ENCODE measurements at places on chromosomes 6 and 20.

- no peak for DNase-seq
Measured at GRCh38 chr20:24066076-24066700, 77.6 kb upstream of the GGTLC1 start.

DNA sequence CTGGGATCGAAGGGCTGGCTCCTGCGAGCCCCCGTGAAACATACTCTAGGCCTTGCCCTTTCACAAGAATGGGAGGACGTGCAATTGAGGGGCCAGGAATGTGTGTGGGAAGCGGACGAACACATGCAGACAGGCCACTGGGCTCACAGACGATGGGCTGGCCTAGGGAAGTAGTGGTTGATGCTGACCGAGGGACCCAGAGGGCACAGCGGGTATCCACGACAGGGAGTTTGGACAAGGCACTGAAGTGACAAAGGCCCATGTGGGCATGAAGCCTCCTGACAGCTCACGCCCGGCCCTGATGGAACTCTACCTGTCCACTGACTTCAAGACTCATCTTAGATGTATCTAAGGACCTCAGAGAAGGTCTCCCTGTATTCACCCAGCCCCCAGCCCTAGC lies 52.2 kb downstream of the MYH7B start:
- DNase-seq: no peak

- DNase-seq: no peak
Measured at GRCh38 chr6:133055441-133055966, 185.7 kb upstream of the EYA4 start.

GRCh38 chr20:32650401-32650944 lies 23.3 kb downstream of the C20orf203 start:
- no peak for DNase-seq

DNA sequence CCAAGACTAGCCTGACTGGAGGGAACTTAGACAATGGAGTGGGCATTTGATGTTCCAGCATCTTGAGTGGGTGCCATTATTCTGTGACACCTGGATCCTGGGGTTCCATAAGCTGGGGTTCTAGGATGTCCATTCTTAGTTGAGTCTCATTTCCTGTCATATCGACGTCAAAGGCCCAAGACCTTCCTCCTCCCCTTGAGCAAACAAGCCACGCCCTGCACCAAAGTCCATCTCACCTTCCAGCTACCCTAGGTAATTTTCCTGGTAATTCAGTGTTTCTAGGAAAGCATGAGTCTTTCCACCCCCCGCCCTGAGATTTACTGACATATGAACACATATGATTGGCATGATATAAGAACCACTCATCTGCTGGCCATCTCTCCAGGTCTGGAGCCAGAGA lies at the start of gene TRIM40:
Gene TRIM40, plus strand, starts transcription at position 384 of the 400 bp plus-strand sequence. CDS start 897 bp downstream, outside the sequence.
- no peak for DNase-seq

GRCh38 chr20:48728042-48728825 lies 99.6 kb downstream of the PREX1 start:
- no peak for DNase-seq

GRCh38 chr6:130859161-130859867 lies 32.1 kb downstream of the SMLR1 start:
- no peak for DNase-seq

- DNase-seq: no peak
Measured at GRCh38 chr20:43909720-43910119, 4.9 kb upstream of the TOX2 start.
